ENCODE measurements at places on chromosomes 1 and 21.

DNA sequence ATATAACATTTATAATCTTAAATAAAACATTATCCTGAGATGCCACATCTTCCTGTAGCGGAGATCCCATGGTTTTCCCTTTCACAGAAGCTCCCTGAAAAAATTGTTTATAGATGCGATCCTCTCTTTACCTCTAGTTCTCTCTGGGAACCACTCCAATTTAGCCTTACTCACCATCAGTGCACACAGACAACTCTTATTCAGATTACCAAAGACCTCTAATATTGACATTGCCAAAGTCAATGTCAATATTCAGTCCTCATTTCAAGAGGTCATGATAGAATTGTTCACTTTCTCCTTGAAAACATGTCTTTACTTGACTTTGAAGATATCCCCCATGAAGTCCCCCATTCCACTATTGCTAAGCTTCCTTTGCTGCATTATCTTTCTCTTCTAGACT, 248.8 kb downstream of the CTH start:
- no peak for DNase-seq

DNA sequence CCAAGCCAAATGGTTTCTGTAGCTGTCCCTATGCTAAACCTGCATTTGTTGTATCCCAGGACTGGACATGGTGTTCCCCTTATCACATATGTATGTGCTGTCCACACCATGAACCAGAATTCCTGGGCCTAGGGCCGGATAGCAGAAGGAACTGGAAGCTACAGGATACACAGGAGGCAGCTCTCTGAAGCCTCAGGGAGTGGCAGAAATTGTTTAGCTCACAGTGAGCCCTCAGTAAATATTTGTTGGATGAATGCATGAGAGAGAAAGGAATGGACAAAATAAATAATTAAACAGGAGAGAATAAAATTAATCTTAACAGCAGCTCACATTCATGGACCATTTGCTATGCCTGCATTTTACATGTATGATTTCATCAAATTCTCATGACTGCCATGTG, 2.1 kb downstream of the NIPAL3 start:
- no peak for DNase-seq

DNA sequence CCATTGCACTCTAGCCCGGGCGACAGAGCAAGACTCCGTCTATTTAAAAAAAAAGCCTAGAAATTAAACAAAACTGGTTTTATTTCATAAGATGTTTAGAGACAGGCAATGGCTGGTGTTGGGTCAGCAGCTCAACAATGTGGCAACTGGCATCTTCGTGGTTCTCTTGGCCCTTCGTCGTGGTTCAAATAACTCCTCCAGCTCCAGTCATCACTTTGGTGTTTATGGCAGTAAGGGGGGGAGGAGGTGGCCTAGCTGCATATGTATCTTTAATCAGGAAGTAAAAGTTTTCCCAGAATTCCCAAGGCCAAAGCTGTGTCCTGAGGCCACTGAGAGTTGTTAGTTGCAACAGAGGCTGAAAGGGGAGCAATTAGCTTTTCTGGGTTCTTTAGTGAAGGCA, 13.0 kb upstream of the LTN1 start:
- DNase-seq, result no peak

GRCh38 chr1:99661780-99662179, 15.9 kb downstream of the PALMD start:
- no peak for DNase-seq

GRCh38 chr1:221774054-221774842, 32.4 kb upstream of the DUSP10 start:
- no peak for DNase-seq

GRCh38 chr1:159991513-159991912, 37.5 kb upstream of the SLAMF9 start:
- DNase-seq, result no peak

All from stimulated activated CD4-positive, alpha-beta T cell treated with anti-CD3 and anti-CD28 coated beads, TNF-alpha, amount 100 ng/mL, for 48 hours (primary cell).